Uterus (tissue), 4 donors: ENCODE measurements at places on chromosomes 2 and 18.

GRCh38 chr2:140489193-140489592 is 1641.6 kb downstream of the LRP1B start:
- no peak for DNase-seq

DNA sequence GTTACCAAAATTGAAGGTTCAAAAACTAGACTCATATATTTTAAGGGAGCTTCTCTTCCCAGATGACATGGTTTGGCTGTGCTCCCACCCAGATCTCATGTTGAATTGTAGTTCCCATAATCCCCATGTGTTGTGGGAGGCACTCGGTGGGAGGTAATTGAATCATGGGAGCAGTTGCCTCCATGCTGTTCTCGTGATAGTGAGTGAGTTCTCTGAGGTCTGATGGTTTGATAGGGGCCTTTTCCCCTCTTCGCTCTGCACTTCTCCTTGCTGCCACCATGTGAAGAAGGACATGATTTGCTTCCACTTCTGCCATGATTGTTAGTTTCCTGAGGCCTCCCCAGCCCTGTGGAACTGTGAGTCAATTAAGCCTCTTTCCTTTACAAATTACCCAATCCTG is 140.1 kb downstream of the MAIP1 start:
- DNase-seq: no peak

DNA sequence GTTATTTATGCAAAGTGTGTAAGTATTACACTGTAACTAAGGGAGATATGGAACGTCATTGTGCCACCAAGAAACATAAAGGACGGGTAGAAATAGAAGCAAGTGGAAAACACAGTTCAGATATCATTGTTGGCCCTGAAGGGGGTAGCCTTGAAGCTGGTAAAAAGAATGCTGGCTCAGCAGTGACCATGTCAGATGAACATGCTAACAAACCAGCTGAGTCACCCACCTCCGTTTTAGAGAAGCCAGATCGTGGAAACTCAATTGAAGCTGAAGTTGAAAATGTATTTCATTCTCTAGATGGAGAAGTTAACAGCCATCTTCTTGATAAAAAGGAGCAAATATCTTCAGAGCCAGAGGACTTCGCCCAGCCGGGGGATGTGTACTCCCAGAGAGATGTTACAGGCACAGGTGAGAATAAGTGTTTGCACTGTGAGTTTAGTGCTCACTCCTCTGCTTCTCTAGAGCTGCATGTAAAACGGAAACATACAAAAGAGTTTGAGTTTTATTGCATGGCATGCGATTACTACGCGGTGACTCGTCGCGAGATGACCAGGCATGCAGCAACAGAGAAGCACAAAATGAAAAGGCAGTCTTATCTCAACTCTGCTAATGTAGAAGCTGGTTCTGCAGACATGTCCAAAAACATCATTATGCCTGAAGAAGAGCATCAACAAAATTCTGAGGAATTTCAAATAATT is 36.1 kb downstream of the ZNF407 start:
- DNase-seq: no peak

- DNase-seq: no peak
Observed at GRCh38 chr2:214311931-214312749, 98.7 kb upstream of the VWC2L start.

DNA sequence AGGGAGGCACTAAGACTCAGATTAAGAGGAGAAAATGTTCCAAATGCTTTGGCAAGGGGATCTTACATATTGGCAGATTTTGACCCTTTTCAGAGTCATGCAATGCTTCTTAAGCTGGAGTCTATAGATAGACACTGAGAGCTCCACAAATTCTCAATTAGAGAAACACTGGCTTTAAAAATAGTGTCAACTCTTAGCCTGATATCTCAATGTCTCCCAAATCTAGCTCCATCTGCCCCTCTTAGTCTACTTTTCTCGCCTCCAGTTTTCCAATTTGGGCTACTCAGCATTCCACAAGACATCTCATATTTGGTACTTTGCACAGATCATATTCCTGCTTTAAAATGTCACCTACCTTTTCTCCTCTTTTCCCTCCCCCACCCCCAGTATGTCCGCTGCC is 232.6 kb downstream of the LRRTM1 start:
- no peak for DNase-seq
